KBM-7 (cell line): ENCODE measurements at places on chromosomes 7 and 10.

GRCh38 chr10:102424145-102424544, 3.5 kb downstream of the FBXL15 start:
- DNase-seq, result no peak

GRCh38 chr7:131955679-131956078, 399.3 kb upstream of the PODXL start:
- no peak for DNase-seq

- DNase-seq, result peak; percentile 55
These were observed at the start of gene DOCK1 for GRCh38 chr10:126904818-126905701. Gene DOCK1 (plus strand): TSS chr10:126905428. CDS start chr10:126905518, 90 bp downstream.

GRCh38 chr10:107423903-107424302, 259.4 kb upstream of the SORCS1 start:
- no peak for DNase-seq

- no peak for DNase-seq
These were observed 20.3 kb downstream of the ELAPOR2 start for GRCh38 chr7:87038993-87039690.

GRCh38 chr7:135644154-135644553, 18.2 kb upstream of the STMP1 start:
- no peak for DNase-seq

DNA sequence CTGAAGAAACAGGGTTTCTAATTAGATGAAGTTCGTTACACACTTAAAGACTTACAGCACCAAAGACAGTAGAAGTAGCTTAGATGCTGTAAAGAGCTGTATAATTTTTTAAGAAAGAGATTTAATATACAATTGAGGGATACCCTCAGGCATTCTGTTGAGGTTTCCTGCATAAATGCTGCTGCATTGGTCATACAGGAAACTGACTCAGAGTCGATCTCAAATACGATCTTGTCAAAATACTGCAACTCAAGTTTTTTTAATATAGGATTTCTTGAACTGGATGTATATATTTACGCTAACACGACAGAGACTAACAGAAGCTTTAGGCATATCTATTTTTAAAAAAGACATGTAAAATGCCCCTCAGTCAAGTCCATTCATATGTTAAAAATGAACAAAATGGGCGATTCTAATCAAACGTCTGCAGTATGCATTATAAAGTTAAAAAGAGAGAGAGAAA, 2.4 kb upstream of the ARID5B start:
- peak; percentile 57 for DNase-seq

DNA sequence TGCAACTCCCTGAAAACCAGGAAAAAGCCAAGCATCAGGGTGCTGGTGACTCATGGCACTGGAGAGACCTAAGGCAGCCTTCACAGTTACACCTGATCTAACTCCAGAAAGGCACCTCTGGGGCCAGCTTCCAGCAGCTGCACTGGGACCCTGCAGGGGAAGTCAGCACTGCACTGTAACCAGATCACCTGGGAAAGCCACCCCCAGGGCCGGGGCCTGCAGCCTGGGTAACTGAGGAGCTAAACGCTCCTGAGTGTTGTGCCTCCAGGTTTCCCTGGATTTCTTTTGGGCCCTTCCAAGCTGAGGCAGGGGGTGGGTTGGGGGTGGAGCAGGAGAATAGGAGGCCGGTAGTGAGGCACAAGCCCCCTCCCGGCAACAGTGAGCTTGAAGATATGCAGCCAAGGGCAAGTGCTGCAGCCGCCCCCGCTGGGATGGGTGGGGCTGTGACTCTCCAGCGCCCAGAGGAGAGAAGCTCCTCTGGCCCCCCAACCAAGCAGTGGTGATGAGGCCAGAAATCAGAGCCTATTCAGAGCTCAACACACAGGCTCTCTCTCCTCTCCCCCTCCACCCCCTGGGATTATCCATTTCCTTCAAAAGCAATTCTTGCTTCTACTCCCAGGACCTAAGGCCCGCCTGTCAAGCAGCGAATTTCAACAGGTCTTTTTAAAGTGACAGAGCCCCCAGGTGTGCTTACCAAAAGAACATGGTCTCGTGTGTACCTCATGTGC, 2.6 kb downstream of the CXCL12 start:
- DNase-seq, result no peak

- DNase-seq, result no peak
These were observed 59.8 kb upstream of the IL6 start for GRCh38 chr7:22667187-22667561.
